ENCODE measurements at places on chromosomes 3 and 15.

- no peak for DNase-seq
These were observed 3.5 kb upstream of the UBE2E2 start for GRCh38 chr3:23199649-23200048.

- DNase-seq: no peak
These were observed 1.1 kb upstream of the NLGN1 start for GRCh38 chr3:173396191-173397041.

DNA sequence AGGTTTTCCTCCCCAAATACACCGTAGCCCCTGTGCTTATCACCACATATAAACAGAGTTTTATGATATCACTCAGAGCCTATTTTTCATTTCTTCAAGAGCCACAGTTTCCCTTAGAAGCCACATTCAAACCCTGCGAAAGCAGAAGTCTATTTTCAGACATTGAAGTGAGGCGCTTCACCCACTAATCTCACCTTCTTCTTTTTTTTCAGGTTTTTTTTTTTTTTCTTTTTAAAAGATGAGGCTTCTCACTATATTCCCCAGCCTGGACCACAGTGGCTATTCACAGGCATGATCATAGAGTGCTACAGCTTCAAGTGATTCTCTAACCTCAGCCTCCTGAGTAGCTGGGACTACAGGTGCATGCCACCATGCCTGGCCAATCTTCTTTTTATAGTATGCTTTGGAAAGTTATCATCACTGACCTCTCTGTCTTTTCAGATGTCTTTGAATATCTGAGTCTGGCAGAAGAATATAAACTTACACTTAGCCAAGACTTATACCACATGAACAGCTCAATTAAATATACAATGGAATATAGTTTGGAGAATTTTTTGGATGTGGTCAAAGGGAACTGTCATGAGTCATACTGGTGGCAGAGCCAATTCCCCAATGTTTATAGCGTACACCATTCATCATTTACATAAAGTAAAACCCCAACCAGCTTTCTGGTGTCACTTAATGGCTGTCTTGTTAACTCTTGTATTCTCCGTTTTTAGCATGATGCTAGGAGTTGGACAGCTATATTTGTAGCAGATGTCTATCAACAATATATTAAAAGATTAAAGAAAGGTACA lies 59.7 kb upstream of the CCDC50 start:
- DNase-seq: no peak

DNA sequence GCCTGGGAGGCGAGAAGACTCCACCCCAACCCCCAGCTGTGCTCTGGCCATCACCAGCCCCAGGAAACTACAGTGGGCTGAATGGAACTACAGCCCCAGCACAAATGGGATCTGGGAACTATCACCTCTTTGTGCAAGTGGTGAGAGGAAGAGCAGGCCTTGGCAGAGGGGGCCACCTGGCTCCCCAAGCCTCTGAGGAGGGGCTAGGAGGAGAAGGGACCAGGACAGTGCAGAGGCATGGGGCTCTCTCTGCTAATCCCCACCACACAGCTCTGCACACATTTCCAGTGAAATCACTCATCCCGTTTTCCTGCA lies 31.6 kb downstream of the KY start:
- DNase-seq: no peak

GRCh38 chr15:29988701-29989100 lies 94.1 kb upstream of the GOLGA8J start:
- DNase-seq: peak; percentile 27

- no peak for DNase-seq
These were observed 64.5 kb downstream of the MDFIC2 start for GRCh38 chr3:70247955-70248354.

Data from Ammon's horn (tissue), 1 donor.